Stimulated activated CD4-positive, alpha-beta T cell treated with anti-CD3 and anti-CD28 coated beads, TNF-alpha, amount 100 ng/mL, for 1 hour (primary cell): ENCODE measurements at places on chromosomes 11 and 22.

DNA sequence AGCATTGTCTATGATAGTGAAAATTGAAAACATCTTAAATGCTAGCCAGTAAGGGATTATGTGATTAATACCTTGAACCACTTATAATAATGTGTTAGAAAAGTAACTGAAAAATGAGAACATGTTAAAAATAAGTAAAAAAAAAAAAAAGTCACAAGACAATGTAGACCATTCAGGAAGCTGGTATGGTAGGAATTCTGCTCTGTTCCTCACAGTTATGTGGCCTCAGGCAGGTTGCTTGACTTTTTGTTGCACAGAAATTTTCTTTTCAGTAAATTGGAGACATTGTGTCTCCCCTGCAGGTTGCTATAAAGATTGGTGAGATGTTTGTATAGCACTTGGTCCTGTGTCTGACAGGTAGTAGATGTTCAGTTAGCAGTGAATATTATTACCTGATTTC, 17.3 kb upstream of the PLET1 start:
- DNase-seq, result no peak

GRCh38 chr11:131656839-131657211, 286.4 kb downstream of the NTM start:
- DNase-seq, result no peak

DNA sequence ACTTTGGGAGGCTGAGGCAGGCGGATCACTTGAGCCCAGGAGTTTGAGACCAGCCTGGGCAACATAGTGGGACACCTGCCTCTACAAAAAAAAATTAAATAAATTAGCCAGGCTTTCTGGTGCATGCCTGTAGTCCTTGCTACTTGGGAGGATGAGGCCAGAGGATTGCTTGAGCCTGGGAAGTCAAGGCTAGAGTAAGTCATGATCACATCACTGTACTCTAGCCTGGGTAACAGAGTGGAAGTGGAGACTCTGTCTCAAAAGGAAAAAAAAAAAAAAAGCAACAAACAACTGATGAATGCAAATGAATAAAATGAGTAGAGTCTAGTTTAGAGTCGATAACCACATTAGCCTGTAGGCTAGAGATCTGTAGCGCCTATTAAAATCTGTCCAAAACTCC, 3.9 kb upstream of the BCL2L13 start:
- no peak for DNase-seq

- no peak for DNase-seq
Observed at GRCh38 chr22:31130873-31131272, 8.1 kb downstream of the INPP5J start.

- no peak for DNase-seq
Observed at GRCh38 chr11:443542-444199, 1.9 kb upstream of the ANO9 start.

- no peak for DNase-seq
Observed at GRCh38 chr11:76831686-76832310, 28.9 kb upstream of the ACER3 start.

GRCh38 chr22:39524089-39524752, 3.9 kb downstream of the ATF4 start:
- DNase-seq, result no peak

DNA sequence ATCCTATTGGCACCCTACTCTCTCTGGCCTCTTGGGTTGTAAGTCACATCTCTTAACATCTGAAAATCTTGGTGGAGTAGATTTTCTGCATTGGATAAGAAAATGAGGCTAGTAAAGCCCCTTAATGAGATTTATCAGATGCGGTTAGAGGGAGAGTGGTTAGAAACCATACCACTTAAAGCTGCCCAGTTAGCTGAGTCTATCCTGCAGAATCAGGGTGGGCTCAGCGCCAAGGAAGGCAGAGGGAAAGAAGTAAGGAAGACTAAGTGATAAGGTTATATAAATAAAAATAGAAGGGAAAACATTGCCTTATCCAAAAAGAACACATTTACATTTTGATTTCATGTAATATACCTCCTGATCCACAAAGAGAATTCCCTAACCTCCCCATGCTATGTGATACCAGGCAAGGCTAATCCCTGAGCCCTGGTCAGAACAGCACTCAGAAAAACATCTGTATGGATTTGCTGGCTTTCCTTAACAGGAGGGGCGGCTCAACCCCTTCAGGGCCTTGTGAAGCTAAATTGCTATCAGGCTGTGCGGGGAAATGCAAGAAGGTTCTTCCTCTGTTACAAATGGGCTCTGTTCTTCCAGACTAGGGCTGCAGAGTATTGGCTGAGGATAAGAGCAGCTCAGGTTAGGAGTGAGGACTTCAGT, 101.7 kb downstream of the SNX19 start:
- no peak for DNase-seq

- no peak for DNase-seq
Observed at GRCh38 chr22:39352306-39352891, 2.6 kb downstream of the SYNGR1 start.

DNA sequence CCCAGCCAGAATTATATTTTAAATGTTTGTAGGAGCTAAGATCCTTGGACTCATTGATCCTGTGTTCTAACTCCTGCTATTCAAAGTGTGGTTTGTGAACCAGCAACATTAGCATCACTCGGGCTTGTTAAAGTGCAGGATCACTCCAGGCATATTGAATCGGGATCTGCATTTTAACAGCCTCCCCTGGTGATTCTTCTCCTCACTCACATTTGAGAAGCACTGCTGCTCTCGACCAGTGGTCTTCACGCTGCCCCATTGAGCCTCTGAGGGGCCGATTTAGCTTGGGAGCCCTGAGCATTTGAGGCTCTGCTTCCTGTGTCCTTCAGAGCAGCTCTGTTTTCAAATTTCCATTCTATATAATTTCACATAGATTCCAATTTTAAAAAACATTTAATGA, 10.9 kb downstream of the MADD start:
- DNase-seq, result no peak

GRCh38 chr11:84902445-84902844, 724.7 kb downstream of the DLG2 start:
- DNase-seq, result no peak
